T-helper 9 cell (primary cell): ENCODE measurements at places on chromosomes 6 and 20.

DNA sequence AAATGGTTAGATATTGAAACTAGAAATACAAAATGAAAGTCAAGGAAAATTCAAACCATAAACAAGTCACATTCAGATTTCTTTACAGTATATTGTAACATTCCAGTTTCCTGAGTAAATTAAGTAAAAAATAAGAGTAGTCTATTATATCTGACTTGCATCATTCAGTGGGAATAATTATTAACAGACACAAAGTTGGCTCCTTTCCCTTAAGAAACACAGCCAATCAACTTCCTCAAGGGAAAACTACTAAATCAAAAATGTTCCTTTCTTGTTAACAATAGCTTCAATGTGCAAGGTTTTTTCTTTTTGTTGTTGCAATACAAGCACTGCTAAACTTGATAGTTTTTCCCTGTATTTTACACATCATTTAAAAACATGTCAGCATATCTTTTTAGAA is 33.2 kb downstream of the DNAAF9 start:
- no peak for DNase-seq

- DNase-seq = no peak
Measured at GRCh38 chr6:96789871-96790270, 47.4 kb downstream of the GPR63 start.

- DNase-seq = no peak
Measured at GRCh38 chr6:169912266-169913095, 161.1 kb downstream of the ERMARD start.

GRCh38 chr6:30885481-30885998 is 1.2 kb downstream of the DDR1 start:
- no peak for DNase-seq

GRCh38 chr6:37539171-37540028 is 39.7 kb upstream of the CCDC167 start:
- DNase-seq = no peak

GRCh38 chr6:155372256-155372655 is 58.0 kb upstream of the TFB1M start:
- no peak for DNase-seq

GRCh38 chr6:118784641-118785164 is 109.2 kb upstream of the ASF1A start:
- DNase-seq = no peak

GRCh38 chr6:117906507-117906957 is 532 bp upstream of the SLC35F1 start:
- no peak for DNase-seq

DNA sequence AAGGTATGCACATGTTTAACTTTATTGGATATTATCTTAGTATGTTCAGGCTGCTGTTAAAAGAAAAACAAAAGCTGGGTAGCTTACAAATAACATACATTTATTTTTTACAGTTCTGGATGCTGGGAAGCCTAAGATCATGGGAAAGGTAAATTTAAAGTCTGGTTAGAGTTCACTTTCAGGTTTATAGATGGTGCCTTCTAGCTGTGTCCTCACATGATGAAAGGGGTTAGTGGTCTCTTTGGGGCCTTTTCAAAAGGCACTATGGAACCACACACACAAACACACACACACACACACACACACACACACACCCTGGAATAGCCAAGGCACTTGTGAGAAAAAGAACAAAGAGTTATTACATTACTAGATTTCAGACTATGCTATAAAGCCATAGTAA is 805.8 kb upstream of the GJE1 start:
- DNase-seq = no peak

DNA sequence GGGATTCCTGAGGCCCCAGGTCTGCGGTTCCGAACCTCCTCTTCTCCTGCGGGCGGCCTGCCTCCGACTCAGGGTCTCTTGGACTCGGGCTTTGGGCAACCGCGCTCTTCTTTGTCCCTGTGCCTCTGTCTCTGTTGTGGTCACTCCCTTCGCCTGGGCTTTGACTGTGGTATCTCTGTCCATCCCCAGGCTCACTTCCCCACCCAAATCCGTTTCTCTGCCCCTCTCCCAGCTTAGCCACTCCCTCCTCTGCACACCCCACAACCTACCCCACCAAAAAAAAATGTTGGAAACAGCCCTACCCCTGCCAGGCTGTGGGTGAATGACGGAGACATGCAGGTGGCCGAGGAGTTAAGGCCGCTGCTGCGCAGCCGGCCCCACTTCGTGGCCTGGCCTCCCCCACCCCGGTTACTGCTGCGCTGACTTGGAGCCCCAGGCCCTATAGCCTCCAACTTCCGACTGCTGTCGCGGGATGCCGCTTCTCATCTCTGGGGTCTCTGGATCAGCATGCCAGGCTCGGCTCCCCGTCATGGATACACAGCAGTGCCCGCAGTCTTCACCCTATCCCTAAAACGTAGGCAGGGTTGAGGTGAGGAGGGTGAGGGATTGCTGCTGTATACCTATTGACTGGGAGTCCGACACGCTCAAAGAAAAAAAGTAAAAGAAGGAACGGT is 2.7 kb upstream of the MAFB start:
- DNase-seq = no peak

DNA sequence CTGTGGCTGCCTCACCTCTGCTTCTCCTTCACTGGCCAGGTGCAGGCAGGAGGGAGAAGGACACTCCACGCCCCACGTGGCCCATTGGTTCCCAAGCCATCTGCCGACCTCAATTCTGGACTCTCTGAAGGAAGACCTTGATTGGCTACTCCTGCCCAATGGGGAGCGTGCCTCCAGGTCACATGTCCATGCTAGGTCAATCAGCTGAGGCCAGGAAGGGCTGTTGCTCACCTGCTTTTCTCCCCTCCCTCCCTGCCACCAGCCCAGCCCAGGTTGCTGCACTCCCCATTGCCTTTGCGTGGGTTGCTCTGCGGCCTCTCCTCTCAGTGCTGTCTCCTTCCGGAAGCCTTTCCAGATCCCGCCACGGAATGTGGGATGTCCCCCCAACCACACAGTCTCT is 21.9 kb upstream of the CDH4 start:
- DNase-seq = no peak

- no peak for DNase-seq
Measured at GRCh38 chr20:35318502-35319157, 26.4 kb upstream of the FAM83C start.

- DNase-seq = no peak
Measured at GRCh38 chr20:32069711-32070110, 17.7 kb downstream of the HCK start.

GRCh38 chr6:106525107-106525881 is 104.0 kb downstream of the RTN4IP1 start:
- no peak for DNase-seq

GRCh38 chr20:44526129-44526528 is 4.3 kb upstream of the SERINC3 start:
- DNase-seq = no peak

DNA sequence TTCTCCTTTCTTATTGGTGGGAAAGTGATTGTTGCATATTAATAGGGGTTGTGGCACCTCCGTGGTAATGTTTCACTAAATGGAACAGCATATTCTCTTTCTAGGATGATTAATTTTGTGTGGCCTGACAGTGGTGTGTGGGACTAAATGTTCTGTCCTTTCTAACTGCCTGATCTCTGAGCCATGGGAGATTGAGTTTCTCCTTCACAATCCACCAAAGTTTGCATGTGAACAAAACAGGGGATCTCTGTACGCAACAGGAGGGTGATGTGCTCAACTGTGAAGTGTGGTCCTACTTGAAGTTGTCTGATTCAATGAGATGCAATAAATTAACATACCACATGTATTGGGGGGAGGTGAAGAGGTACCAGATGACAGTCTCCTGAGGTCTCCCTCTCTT is 19.3 kb downstream of the BCAS1 start:
- no peak for DNase-seq

GRCh38 chr6:48194596-48195295 is 83.7 kb upstream of the PTCHD4 start:
- no peak for DNase-seq

GRCh38 chr6:16204653-16205376 is 33.6 kb upstream of the GMPR start:
- DNase-seq = no peak

- no peak for DNase-seq
Measured at GRCh38 chr6:155340464-155341129, 26.3 kb upstream of the TFB1M start.

DNA sequence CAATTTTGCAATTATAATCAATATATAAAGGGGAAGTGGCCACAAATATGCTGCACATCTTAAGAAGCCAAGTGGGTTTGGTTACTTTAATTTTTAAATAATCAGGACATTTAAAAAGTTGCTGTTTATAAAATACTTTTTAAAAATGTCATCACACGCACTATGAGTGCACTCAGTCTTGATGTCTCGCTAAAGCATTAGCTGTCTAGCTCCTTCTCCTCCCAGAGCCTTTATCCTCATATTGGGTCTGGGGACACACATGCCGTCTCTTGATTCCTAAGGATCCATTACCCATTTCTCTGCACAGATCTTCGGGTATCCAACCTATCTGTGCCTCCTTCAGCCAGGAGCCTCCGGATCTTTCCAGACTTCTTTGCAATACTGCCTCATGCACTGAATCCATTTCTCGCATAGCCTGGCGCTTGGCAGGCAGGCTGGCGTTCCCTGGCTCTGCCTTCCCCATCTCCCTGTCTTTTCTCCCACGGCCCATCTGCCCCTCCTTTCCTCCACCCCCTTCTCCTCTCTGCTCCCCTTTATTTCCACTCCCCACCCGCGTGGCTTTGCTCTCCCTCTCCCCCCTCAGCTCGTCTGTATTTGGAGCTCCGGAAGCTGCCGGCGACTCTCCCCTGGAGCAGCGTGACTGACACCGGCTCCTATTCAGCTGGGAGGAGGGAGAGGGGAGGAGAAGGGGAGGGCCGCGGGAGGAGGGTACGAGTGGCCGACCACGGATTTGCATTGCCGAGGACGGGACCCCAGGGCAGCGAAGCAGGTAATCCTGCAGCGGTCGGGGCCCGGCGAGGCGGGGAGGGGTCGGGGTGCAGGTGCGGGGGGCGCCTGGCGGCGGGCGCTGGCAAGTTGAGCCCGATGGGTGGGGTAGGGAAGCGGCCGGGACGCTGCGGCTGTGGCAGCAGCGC is at the start of gene CAP2:
Gene CAP2, plus strand, starts transcription at position 618 of the 914 bp plus-strand sequence. CDS start 27,961 bp downstream, outside the sequence.
- no peak for DNase-seq

DNA sequence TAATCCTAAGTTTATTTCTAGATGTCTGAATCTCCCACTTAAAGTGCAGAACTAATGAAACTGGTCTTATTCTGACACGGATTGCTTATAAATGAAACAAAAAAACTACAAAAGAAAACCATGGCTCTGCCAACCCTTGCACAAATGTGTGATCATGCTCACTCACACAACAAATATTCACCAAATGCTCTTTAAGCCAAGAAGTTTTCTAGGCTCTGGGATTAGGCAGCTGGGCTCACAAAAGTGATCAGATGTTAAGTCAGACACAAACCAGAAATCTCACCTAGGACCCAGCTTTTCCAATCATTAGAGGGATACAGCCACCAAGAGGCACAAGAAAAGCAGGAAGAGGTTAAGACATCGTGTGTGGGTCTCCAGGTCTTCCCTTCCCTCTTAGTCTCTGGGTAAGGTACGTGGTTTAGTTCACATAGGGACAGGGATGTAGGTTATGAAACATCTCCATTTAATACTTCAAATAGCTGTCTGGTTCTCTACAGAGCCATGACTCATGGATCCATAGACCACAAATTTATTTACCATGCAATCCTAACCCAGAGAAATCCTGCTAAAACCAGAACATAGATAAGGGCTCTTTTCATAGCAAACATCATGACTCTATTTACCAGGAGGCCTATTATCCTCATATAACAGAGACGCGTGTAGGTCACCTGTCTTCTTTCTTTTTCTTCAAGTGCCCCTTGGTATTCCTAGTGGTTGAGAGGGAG is 165.2 kb downstream of the WDR27 start:
- DNase-seq = no peak

- DNase-seq = no peak
Measured at GRCh38 chr6:148249679-148250375, 92.8 kb upstream of the SASH1 start.

GRCh38 chr6:19322691-19323485 is 514.3 kb upstream of the ID4 start:
- no peak for DNase-seq

- no peak for DNase-seq
Measured at GRCh38 chr6:24284006-24284405, 73.9 kb downstream of the DCDC2 start.

- DNase-seq = no peak
Measured at GRCh38 chr20:18705910-18706309, 107.7 kb upstream of the SCP2D1 start.

DNA sequence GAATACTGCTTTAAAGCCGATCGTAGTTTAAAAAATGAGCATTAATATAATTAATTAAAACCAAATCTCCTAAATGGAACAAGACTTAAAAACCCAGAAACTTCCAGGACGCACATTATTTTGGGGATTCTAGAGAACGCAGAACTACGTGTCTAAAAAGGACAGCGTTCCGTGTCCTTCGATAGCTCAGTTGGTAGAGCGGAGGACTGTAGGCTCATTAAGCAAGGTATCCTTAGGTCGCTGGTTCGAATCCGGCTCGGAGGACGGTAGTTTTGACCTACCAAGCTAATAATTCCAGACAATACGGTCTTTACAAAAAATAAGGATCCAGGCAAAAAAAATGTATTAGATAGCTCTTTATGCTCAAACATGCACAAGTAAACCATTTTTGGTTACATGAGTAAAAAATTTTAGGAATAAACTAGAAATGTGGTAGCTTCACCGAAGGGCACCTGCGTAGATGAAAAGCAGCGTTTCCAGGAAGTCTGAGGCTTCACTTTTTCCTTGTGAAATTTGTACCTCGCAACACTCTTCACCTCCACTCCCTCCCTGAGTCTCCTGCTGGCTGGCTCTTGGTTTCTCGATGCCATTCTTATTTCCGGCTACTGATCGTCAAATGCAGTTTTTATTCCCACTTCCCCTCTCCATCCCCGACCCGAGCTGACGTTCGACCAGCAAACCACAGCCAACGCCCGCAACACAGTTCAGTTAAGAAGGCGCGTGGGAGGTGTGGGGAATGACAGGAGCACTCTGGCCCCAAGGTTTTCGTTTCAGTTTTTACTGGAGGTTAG is 19.6 kb upstream of the ABT1 start:
- peak; percentile 49 for DNase-seq

- DNase-seq = no peak
Measured at GRCh38 chr6:89987830-89988229, 93.6 kb downstream of the GJA10 start.

- DNase-seq = no peak
Measured at GRCh38 chr6:150747155-150747554, 118.3 kb upstream of the MTHFD1L start.

DNA sequence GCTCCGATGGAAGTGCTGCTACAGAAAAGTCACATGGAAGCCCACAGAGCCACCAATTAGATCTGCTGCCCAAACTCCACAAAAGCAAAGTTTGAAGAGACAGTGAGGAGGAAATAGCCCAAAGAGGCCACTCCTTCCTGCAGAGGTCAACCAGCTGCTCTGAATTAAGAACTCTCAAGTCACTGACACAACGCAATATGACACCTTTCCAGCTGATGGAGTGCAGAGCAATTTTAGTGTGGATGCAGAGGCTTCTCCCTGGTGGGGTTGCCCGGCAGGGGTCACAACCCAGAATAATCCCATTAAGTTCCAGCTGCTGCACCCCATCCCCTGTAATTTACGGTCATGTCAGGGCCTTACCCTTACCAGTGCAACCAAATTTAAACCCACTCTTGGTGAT is 361.9 kb upstream of the JARID2 start:
- DNase-seq = no peak

GRCh38 chr6:43075670-43076463 is at the start of gene PTK7:
TSS of gene PTK7 (plus strand) at chr6:43076314. CDS start at chr6:43076489, 175 bp downstream.
- no peak for DNase-seq

- DNase-seq = no peak
Measured at GRCh38 chr20:50224531-50225255, 34.1 kb downstream of the CEBPB start.
